ENCODE measurements at places on chromosomes 3 and 15. TPM values are rescaled to one million over a fixed set of nuclear protein-coding genes. Genes with fewer than 3 reads are reported as not detected.

DNA sequence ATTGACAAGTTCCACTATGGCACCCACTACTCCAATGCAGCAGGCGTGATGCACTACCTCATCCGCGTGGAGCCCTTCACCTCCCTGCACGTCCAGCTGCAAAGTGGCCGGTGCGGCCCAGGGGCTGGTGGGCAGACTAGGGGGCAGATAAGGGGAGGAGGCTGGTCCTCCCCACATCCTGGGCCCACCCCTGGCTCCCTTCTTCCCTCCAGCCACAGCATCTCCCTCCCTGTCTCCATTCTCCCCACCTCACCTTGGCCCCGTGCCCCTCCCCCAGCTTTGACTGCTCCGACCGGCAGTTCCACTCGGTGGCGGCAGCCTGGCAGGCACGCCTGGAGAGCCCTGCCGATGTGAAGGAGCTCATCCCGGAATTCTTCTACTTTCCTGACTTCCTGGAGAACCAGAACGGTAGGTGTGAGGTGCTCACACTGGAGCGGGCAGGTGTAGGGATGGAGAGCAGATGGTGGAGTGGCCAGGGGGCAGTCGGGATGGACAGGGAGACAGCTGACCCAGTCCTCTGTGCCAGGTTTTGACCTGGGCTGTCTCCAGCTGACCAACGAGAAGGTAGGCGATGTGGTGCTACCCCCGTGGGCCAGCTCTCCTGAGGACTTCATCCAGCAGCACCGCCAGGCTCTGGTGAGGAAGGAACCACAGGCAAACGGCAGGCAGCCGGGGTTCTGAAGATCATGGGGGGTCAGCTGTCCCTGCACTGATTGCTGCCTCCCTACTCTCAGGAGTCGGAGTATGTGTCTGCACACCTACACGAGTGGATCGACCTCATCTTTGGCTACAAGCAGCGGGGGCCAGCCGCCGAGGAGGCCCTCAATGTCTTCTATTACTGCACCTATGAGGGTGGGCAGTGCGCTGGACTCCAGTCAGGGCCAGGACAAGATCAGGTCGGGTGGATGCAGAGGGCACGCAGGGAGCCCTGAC lies 26.0 kb downstream of the NBEAL2 start:
- DNase-seq, result no peak

- no peak for DNase-seq
Observed at GRCh38 chr3:103609472-103609871, 1174.7 kb downstream of the ZPLD1 start.

DNA sequence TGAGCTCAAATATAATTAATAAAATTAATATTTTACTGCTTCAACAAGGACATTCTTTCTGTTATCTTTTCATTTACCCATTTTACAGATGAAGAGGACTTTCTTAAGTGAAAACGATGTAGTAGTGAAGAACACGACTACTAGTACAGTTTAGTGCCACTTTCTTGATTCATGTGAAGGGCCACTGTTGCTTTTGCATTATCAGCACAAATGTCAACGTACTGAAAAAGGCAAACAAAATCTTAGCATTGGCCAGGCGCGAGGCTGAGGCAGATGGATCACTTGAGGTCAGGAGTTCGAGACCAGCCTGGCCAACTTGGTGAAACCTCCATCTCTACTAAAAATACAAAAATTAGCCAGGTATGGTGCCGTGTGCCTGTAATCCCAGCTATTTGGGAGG lies 9.5 kb downstream of the PPP1R14D start:
- no peak for DNase-seq

GRCh38 chr3:158539414-158540014 lies 31.5 kb upstream of the MLF1 start:
- peak; percentile 79 for DNase-seq

ISLR2 gene
- 0.36 TPM for total RNA-seq

DNA sequence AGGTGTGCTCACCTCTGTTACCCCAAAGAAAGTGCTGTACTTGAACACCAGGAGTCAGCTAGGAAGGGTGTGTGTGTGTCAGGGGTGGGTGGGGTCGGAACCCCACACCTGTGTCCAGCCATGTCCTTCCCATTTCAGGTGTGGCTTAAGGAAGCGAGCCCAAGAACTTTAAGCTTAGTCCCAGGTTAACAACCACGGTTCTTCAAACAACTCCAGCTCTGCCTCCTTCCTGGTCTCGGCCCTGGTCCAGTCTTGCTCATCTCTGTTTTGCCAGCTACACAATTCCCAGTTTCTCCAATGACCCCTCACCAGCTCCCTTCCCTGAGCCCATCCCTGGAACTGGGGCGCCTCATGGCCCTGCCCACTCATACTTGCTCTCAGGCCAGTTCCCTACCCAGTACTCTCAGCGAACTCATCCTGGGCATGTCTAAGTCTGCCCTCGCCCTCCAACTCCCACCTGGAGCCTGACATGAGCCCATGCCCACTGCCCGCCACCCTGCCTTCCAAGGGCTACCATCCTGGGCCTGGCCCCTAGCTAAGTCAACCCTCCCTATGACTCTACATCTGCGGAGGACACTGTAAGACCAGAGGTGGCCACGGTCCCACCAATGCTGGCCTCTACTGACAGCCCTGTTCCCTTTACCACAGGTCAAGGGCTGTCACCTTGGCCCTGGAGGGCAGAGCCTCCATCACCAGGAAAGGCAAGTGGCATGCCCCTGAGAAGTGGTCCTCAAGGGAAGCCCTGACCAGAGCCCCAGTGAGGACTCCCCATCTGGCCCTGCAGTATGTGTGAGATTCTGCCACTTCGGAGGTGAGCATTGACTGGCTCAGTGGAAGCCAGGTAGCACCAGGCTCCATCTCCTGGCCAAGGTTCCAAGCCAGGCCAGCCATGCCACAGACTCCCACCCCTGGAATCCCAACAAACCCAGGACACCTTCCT lies 9.2 kb downstream of the POC1A start:
- no peak for DNase-seq

DNA sequence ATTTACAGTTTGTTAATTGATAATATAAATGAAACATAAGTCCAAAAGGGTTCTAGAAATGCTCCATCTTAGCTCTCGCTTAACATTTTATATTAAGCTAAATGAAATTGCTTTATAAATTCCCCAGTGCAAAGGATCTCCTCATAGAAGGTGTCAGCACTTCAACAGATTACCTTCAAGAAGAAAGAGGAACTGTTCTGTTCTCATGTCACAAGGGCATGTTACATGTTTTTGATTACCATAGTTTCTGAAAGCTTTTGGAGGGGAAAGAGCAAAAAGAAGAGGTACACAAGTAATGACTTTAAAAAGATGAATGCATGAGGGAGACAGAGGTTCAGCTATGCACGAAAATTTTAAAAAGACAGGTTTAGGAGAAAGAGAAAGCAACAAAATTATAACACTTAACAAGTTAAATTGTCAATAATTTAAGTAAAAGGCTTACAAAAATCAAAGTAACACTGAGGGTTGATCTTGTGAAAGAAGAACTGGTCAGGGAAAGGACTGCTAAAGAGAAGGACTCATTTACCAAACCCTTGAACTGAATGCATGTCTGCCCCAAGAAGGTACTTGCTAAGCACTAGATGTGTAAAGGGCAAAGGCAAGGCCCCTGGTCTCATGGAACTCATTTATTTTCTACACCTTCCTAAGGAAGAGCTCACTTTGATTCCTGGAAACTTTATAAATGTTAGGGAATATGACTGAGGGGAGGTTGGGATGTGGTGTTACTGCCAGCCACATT lies 45.1 kb downstream of the CCDC191 start:
- DNase-seq, result no peak

DNA sequence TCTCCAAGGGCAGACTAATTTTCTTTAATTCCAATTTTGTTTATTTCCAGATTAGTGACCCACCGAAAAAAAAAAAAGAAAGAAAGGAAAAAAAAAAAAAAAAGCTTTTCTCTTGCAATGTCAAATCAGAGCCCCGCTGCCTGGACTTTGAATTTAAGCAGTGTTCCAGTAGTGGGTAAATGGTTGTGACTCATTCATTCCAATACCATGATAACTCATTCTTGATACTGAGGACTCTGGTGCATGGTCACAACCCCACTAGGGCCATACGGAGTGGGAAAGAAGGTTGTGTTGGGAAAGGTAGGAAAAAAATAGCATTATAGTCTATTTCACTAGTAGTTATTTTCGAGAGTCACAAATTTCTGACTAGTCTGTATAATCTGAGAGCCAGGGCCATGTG lies 59.1 kb upstream of the COL8A1 start:
- peak; percentile 58 for DNase-seq

DNA sequence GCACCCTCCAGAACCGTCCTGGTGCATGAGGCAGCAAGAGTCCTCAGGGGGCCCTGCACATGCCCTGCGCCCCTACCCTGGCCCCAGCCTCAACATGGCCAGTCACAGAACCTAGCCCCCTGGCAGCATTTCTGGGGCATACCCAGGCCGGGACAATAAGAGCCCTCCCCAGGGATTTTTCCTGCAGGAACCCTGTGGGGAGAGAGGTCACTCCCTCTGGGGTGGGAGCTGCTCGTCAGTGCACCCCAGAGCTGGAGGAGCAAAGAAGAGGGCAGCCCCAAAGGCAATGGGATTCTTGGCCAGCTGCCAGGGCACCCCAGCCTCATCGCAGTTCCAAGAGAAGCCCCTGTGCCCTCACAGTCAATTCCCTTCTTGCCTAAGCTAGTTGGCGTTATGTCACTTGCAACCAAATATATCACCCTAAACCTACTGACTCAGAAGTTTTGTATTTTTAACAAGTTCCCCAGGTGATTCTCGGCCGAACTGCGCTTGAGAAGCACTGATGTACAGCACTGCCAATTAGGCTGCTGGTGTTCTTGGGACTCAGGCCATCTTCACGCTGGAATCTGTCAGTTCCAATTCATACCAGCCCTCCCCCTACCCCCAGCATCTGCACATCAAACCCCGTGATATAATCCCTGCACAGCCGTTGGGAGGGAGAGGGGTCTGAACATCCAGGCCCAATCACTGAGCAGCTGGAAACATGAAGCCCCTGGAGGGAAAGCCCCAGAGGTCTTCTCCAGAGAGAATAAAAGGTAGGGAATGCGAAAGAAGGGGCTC lies 87.5 kb upstream of the PRR20G start:
- DNase-seq, result no peak

DNA sequence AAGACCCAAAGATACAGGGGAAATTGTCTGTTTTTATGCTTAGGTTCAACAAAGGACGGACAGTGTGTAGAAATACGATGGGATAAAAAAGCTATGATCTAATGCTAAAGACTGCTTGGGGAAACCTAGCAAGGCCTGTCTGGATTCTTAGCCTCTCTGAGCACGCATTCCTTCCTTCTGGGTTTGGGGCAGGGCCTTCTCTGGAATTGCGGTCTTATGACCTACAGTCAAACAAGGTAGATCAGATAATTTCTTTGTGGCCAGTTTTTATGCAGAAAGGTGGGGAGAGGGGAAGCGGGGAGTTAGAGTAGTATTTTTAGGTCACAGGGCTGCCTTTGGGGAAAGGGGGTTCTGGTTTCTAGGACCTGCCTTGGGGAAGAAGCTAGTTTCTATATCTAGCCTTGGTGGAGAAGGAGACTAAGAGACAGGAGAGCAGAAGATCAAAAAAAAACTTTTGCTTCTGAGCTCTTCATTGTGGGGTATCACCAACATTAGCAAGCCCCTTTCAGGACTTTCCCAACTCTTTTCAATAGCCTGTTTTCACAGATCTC lies 39.1 kb upstream of the LIPC start:
- no peak for DNase-seq

- no peak for DNase-seq
Observed at GRCh38 chr15:43210172-43210745, 10.6 kb downstream of the EPB42 start.

- DNase-seq, result no peak
Observed at GRCh38 chr3:48369693-48370332, 2.2 kb upstream of the FBXW12 start.

DNA sequence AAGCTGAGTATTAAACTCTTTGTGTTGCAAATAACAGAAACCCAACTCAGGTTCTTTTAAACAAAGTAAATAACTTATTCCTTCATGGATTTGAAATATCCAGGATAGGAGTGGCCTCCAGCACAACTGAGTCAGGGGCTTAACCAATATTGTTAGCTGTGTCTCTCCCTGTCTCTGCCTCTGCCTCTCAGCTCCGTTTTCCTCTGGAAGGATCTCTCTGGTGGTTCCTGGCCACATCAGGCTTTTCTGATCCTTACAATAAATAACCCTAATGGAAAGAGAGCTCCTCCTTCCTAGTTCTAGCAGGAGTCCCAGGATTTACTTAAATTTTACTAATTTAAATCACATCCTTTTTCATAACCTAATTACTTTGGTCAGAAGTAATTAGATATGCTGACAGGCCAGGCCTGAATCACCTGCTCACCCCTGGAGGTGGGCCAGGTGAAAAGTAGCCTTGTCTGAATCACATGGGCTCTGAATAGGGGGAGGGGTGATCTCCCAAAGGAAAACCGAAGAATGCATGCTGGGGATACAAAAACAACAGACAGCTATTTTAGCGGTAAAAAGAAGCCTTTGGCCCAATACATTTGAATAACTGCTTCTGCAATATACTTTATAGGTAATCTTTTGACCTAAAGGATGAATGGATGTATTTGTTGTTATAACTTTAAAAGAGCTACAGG lies 75.4 kb downstream of the REC114 start:
- no peak for DNase-seq

BFSP2 gene
- not detected for total RNA-seq

- no peak for DNase-seq
Observed at GRCh38 chr3:169835533-169835932, 22.8 kb upstream of the LRRC34 start.

DNA sequence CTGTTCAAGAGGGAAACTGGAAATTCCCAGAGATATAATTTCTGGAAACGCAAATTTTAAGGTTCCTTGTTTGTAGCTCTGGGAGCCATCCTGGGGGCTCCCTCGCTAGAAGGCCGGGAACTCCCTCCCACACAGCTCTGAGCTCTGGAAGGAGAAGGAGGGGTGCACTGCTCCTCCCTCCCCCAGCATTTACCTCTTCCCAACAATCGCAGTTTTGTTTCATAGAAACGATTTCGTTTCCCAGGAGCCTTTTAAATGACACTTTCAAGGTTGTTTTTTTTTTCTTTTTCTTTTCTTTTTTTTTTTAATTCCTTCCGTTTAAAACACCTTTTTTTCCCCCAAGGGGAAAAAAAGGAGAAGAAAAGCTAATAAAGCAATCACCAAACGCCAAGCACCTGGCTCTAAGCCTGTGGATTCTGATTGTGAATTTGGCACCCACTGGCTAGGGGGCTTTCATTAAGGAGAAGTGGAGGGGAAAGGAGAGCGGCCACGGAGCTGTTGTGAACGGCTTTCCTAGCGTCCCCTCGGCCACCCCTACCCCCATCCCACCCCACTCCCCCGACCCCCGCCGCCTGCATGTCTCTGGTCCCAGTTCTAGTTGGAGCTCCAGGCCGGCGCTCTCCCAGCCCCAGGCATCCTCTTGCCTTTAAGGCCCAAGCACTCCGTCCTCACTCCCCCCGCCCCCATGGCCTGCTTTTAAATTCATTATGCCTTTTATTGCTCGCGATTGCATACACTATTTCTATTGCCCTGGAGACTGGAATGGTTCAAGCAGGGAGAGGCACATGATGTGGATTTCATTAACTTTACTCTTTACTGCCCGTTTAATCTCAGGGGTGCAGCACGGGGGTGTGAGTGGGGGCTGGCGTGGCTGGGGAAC lies 13.6 kb upstream of the CCDC33 start:
- no peak for DNase-seq

FBXO40 gene
- not detected for total RNA-seq

DNA sequence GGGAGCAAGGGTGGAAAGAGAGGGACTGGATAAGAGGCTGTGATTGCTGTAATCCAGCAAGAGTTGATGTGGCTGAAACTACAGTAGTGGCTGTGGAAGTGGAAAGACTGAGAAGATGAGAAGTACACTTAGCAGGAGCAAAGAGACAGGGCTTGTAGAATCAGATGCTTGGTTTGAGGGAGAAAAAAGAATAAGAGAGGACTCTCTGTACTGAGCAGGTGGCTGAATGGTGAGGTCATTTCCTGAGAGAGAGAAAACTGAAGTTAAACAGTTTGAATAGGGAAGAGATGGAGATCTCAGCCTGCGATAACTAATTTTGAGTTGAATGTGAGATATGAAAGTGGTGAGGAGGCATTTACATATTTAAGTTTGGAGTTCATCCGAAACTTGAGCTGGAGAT lies 95.8 kb upstream of the SLC25A36 start:
- DNase-seq, result no peak

Data from fibroblast of the aortic adventitia (primary cell).